Sigmoid colon (tissue), 7 donors: ENCODE measurements at places on chromosomes 16 and 17.
A peak's percentile ranks its signal among the peaks of the same experiment; 100 is the strongest.

DNA sequence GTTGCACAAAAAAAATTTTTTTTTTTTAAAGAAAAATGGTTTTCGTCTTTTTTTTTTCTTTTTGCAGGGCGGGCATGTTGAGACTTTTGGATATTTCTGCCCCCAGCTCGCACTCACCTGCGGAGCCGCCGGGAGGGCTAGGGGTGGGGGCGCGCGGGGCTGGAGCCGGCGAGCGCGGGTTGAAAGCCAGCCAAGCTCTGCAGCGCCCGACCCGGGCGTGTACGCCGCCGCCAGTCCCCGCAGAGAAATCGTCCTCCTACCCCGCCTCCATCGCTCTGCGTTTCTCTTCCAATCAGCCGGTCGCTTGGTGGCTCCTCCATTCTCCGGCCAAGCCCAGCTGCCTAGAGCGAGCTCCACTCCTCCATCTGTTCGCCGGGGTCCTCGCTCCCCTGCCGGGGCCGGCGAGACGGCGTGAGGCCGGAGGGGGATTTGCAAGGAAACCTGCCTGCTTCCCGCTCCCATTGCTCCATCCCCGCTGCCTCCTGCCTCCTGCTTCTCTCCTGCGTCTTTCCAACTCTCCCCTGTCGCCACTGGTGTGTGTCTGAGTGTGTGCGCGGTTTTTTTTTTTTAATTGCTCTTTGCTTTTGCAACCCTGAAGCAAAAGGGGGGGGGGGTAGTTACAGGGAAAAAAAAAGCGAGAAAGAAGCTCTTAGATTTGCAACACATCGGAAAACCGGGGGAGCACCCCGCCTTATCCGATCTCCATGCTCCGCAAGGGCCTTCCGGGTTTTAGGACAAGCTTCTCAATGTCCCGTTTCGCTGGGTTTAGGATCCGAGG lies 1.8 kb upstream of the UBTF start:
- peak overlapping the region; percentile 93 for H3K4me3 ChIP-seq
- peaks cover 3% of the 10 kb centered on the region for H3K4me1 ChIP-seq

DNA sequence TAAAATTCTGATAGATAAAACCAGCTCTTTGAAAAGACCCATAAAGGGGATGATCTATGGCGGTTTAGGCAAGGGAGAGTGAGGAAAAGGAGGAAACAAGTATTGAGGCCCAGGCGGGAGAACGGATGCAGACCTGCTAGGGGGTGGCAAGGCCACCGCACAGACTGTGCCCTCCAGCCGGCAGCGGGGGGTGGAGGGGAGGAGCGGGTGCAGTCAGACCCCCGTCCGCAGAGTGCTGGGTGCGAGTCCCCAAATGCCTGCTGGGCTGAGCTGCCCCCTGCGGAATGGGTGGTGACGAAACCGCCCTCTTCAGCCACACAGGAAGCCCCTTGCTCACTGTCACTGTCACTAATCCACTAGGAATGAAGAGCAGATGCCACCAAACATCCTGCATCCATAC lies 46.0 kb downstream of the LMF1 start:
- H3K4me3 ChIP-seq = no peak overlapping the region
- no peak overlapping the region for H3K27ac ChIP-seq

DNA sequence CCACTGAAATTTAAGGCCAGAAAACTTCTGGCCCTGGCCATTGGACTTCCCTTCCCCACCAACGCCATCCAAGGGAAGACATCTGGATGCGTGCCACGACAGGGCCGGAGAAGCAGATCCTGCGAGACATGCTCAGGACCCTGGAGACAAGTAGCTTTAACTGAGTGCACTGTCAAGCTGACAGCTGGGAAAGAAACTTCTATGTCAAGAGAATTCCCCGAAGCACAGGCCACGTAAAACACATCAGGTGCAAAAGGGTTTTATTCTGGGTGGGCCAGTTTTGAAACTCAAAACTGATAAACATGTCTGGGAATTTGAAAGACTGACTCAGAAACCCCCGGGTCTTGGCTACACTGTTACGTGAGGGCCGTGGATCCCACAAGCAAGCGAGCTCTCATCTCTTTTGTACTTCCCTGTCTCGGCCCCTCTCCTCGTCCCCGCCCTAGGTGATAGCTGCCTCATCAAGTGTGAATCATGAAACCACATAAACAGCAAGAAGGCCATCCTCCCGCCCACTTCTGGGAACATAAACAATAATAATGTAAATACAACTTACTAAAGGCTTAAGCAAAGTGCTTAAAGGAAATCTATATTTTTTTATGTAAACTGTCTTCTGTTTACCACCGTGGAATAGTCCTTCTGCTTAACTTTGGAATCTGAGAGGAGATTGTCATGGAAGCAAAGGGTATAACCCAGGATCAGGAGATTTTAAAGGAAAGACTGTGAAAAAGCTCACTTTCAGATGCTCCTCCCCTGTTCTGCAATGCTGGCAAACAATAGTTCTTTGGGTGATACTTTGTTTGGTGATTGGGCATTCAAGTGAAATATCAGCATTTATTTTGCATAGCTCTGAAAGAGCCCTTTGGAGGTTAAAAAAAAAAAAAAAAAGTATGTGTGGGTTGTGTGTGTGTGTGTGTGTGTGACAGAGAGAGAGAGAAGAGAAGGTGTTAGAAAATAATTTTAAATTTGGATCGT lies 406.0 kb upstream of the MAF start:
- peaks cover 14% of the 10 kb centered on the region for H3K4me1 ChIP-seq
- H3K4me3 ChIP-seq = no peak overlapping the region
- H3K27me3 ChIP-seq = no peaks in the 10 kb centered on the region
- no peaks in the 10 kb centered on the region for H3K36me3 ChIP-seq
- no peak overlapping the region for H3K27ac ChIP-seq
- DNase-seq = no peak

DNA sequence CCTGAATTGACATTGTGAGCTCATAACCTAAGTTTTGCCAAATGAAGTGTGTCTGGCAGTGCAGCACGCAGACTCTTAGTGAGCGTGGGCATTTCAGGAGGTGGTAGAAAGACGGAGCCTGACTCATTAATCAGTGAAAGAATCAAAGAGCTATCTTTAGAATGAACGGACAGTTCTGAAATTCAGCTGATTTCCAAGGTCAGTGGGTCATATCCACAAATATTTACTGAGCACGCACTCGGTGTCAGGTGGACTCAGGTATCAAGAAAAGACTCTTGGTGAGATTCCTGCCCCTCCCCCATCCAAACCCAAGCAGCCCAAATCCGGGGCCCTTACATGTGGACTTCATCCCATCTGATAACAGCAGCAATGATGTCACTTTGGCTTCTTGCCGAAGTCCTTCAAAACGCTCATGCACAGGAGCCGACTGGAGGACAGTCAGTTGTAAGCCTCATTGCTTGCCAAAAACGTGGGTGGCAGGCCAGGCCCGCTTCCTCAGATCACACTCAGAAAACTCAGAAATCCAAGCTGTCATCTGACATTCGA lies 185.8 kb downstream of the HS3ST3A1 start:
- H3K4me3 ChIP-seq = no peak overlapping the region
- no peak overlapping the region for H3K27ac ChIP-seq
- no peaks in the 10 kb centered on the region for H3K36me3 ChIP-seq
- no peaks in the 10 kb centered on the region for H3K4me1 ChIP-seq
- no peaks in the 10 kb centered on the region for H3K27me3 ChIP-seq

DNA sequence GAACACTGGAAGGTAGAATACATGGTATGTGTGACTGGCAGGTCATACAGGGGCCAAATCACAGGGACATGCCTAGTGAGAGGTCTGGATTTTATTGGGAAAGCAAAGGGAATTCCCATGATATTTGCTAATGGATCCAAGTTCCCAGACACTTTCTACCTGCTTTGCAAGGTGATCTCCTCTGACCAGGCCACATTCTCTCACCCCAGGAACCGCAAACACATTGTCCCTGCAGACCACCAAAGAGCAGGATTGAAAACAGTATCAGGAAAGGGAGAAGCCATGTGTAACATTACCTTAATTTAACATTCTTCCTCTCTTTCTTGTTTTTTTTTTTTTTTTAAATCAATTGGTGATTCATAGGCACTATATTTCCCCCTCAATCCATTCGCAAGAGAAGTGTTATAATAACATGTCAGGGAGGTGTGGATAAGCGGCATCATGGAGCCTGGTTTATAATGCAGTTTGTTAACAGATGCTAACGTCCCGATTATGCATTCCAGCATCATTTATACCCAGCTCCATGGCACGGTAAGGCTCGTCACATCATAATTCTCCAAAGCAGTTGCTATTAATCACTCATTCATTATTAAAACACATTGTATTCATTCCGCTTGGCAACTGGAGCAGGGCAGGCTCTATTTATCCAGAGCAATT lies 155.1 kb upstream of the CCL2 start:
- no peaks in the 10 kb centered on the region for H3K36me3 ChIP-seq
- no peaks in the 10 kb centered on the region for H3K4me1 ChIP-seq
- no peak overlapping the region for H3K27ac ChIP-seq
- no peak overlapping the region for H3K4me3 ChIP-seq
- H3K27me3 ChIP-seq = no peaks in the 10 kb centered on the region

DNA sequence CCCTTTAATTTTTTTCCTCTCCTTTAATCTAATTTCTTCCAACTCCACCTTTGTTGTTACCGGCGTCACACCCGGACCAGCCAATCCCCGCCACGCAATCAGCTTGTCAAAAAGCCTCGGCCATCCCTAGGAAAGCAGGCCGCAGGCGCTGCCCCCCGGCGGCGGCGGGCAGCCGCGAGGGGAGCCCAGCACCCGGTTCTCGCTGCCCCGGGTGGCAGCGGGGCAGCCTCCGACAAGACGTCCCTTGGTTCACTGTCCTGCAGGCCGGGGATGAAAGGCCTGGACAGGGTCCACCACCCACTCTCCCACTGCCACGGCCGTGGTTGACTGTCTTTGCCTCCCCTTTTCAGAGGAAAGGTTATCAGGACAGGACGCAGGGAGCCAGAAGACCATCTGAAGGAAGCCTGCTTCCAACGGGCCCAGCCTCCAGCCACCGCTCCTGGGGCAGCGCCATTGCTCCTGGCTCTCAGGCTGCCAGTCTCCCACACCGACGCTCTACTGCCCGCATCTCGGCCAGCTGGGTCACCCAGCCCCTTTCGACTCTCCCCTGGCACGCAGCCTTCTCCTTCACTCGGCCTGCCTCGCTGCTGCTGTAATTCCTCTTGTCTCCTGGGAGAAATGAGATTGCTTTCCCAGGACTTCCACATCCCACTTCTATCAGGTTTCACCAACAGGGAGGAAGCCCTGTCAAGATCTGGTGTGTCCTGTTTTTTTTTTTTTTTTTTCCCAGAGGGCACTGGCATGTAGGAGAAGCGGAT lies 2.8 kb upstream of the UBTF start:
- peaks cover 32% of the 10 kb centered on the region for H3K4me1 ChIP-seq
- peak overlapping the region; percentile 100 for H3K27ac ChIP-seq
- H3K27me3 ChIP-seq = no peaks in the 10 kb centered on the region
- H3K36me3 ChIP-seq = peaks cover 7% of the 10 kb centered on the region

GRCh38 chr16:12494661-12495060 lies 309.0 kb downstream of the CPPED1 start:
- peaks cover 4% of the 10 kb centered on the region for H3K4me1 ChIP-seq
- peak overlapping the region; percentile 46 for H3K27ac ChIP-seq
- no peak for DNase-seq

- H3K36me3 ChIP-seq = no peaks in the 10 kb centered on the region
- no peaks in the 10 kb centered on the region for H3K27me3 ChIP-seq
- H3K4me3 ChIP-seq = peak overlapping the region; percentile 12
- H3K4me1 ChIP-seq = peaks cover 26% of the 10 kb centered on the region
- H3K27ac ChIP-seq = peak overlapping the region; percentile 56
- DNase-seq = peak; percentile 81
Observed at GRCh38 chr17:65712383-65713267, 151.2 kb upstream of the AXIN2 start.
